ENCODE measurements at places on chromosomes 16 and 17. TPM values are rescaled to one million over a fixed set of nuclear protein-coding genes. Genes with fewer than 3 reads are reported as not detected.

CTRB2 gene
- not detected for total RNA-seq

CKLF gene
- total RNA-seq = 49.4 TPM

SGCA gene
- 11.2 TPM for total RNA-seq

STRADA gene
- 19.5 TPM for total RNA-seq

CMTM2 gene
- not detected for total RNA-seq

NOD2 gene
- 0.06 TPM for total RNA-seq

KREMEN2 gene
- not detected for total RNA-seq

CACNG5 gene
- not detected for total RNA-seq

Measured in aortic smooth muscle cell (primary cell).